GF-D8 (cell line): ENCODE measurements at places on chromosomes 7 and 10.

GRCh38 chr10:5589011-5589660 lies 64.4 kb downstream of the CALML3 start:
- DNase-seq = no peak

GRCh38 chr7:104098890-104099289 lies 108.9 kb downstream of the ORC5 start:
- DNase-seq = no peak

- peak; percentile 93 for DNase-seq
These were observed 6.5 kb upstream of the ERLIN1 start for GRCh38 chr10:100192350-100192749.

DNA sequence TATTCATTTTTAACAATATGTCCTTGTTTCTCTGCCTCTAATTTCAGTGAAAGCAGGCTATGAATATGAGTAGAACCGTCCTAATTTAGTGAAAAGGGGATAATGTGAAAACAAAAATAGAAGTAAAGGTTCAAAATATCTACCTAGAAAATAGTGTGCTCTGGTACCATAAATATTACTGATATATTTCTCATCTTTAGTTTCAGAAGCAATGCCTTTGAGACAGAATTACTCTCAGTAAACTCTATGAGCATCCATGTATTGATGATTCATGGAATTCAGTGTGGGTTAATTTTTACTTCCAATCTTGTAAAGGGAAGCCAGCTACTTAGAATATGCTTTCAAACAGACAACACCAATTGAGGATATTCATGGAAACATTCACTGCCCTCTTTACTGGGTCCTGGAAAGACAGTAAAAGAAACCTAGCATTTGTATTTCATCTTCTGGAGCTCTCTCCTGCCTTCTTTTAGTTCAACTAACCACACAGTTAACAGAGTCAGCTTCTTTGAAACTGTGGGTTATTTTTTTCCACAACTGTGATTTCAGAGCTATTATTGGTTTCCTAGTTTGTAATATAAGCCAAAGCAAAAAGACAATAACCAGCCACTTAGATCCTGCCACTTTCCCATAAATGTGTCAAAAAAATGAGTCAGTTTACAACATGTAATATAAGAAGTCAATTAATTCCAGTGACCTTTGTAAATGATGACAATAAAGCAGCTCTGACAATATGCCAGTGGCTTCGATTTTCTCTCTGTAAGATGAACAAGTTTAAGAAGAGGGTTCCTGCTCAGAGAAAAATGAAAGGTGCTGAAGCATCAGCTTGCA lies 1.7 kb downstream of the LRRN3 start:
- no peak for DNase-seq

- no peak for DNase-seq
These were observed 20.8 kb upstream of the PTF1A start for GRCh38 chr10:23171232-23171876.

DNA sequence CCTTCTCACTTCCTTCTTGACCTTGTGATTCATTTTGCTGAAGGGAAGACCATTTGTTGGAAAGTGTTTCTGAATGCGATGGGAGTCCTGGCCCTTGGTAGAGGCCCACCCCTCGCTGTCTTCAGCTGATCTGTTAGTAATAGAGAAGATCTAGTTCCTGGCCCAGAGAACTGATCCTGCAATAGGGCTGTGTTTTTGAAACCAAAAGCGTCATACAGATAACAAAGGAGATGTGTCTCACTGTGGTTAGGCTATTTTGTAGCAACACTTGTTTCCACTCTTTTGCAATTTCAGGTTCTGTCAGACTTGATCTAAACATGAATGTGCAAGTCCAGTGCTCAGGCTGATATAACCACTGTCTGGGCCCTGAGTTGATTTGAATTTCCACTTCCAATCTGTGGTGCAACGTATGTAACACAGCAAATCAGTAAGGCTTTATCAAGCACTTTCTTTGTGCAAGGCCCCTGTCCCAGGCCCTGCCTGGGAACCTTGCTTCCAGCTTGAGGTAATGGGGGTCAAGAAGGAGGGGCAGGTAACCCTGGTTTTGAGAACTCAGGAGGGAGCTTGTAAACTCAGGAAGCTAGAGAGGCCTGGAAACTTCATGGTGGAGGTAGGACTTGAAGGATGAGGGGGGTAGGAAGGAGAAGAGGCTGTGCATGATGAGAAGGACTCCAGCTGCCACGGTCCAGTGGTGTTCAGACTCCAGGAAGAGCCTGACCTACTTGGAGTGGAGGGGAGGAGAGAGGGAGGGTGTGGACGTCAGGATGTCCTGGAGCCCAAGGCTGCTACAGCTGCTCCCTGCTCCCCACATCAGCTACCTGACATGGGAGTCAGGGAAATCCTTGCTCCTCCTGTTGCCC lies 42.2 kb upstream of the SRGN start:
- peak; percentile 94 for DNase-seq

DNA sequence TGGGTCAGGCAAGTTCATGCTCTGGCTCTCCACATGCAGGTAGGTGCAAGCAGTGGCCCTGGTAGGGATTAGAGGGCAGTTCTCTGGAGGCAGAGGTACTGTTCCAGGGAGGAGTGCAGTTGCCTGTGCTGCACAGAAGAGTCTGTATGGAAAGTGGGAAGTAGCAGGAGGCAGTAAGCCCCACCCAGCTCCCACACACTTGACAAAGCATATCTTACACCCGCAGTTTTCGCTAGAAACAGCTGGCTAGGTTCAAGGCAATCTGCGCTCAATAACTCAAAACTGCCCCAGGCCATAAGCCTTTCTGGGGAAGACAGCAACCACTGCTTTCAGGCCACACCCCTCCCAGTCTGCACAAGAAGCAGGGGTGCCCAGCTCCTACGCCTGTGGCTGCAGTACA lies 33.1 kb upstream of the ARMC3 start:
- no peak for DNase-seq

DNA sequence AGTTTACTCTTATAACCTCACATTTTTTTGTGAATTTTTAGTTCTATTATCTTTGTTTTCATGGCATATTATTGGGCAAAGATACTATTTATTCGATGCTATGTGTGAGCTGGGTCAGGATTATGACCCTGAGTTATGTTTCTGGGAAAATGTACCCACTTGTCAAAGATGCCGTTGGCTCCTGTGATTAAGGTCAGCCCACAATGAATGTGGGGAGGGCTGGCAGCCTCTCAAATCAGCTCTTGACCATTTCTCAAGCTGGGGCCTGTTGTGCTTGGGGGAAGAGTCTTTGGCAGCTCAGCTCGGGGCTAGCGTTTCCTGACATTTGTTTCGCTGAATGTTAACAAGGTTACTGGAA lies 97.5 kb downstream of the TCF7L2 start:
- no peak for DNase-seq

GRCh38 chr7:48426966-48427555 lies 255.8 kb downstream of the ABCA13 start:
- no peak for DNase-seq

DNA sequence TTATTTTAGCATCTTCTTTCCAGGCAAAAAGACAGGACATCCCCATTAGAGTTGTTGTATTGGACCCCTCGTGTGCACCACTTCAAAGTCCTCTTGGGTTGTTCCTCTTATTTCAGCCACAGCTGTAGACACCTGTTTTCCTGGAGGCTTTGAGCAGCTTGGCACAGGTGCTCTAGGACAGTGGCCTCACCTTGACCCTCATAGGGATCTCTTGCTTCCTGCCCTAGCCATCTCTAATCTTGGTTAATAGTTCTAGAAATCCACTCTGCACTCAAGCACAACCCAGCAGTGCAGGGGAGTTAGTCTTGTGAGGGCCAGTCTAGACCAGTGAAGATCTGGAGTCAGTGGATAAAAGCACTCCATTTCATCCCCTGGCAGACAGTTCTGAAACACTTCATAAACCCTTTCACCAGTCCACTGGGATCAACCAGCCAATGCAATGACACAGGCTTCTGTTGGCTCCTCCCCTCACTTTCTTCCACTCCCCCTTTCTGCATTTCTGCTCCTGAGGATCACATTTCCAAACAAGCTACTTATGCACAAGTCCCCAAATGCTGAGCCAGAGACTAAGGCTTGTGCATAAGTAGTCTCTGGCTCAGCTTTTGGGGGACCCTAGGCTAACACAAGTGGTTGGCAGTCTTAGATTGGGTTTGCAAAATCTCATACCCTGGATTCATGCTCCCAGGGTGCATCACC lies 131.5 kb upstream of the LAMB4 start:
- no peak for DNase-seq

DNA sequence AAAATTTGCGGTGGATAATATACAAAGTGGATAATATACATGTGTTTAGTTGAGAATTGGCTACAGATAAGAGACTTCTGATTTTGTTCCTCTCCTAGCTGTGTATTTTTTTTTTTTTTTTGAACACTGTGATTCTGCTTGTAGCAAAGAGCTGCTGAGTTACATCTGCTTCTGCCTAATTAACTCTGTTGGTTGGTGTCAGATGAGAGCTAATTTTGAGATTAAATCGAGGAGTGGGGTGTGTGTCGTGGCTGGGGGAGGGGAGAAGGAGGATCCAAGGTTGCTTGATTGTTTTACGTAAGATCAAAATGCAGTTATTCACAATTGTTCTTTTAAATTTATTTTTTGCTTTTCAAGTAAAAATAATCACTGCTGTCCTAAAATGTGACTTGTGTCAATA lies 11.3 kb downstream of the KAT6B start:
- DNase-seq = no peak

DNA sequence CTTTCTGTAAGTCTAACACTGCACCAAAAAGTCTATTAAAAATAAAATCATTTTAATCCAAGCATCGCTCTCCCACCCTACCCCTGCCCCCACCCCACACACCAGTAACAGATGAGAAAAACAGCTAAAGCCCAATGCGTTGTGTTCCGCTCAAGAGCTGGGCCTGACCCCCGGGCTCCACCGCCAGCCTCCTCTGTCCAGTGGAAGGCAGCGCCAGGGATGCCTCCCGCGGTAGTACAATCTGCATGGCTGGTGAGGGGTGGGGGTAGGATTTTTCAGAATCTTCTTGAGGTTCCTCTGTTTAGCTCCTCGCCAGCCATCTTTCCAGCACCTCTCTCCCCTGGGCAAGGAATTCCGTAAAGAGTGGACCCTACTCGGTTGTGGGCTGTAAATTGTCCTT lies 12.1 kb downstream of the THSD7A start:
- no peak for DNase-seq

DNA sequence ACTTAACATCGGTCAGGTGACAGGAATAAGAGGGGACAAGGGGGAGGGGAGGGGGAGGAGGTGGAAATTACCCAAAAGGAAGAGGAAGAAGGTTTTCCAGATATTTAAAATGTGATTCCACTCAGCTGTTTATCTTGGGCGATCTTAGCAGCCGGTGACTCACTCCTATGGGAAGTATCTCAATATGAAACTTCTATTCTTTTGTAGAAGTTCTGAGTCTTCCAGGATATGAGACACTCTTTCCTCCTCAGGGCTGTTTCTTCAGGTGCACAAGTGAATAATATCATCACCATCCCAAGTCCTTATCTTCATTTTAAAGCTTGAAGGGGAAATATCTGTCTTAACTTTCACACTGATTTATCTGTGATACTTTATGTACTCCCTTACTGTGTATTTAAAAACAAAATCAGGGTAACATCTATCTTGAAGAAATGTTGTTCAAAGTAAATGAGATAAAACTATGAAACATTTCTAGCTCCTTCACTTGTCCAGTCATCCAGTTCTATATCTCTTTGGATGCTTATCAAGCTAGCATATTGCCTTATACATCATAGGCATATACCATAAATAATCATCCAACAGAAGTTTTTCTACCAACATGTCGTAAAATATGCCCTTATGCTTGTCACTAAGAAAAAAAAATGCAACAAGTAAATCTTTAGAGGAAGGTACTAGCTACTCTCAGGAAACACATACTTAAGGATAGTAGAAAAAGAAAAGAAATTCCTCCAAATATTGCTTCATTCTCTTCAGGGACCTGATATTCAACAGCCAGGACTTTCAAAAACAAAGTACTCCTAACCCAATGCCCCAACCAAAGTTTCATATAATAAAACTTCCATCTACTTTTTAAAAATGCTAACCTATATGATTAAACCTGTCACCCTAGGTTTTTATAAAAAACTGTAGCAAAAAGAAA lies 13.7 kb downstream of the DOCK4 start:
- no peak for DNase-seq

- no peak for DNase-seq
These were observed 24.4 kb upstream of the CDC14C start for GRCh38 chr7:48899932-48900331.

DNA sequence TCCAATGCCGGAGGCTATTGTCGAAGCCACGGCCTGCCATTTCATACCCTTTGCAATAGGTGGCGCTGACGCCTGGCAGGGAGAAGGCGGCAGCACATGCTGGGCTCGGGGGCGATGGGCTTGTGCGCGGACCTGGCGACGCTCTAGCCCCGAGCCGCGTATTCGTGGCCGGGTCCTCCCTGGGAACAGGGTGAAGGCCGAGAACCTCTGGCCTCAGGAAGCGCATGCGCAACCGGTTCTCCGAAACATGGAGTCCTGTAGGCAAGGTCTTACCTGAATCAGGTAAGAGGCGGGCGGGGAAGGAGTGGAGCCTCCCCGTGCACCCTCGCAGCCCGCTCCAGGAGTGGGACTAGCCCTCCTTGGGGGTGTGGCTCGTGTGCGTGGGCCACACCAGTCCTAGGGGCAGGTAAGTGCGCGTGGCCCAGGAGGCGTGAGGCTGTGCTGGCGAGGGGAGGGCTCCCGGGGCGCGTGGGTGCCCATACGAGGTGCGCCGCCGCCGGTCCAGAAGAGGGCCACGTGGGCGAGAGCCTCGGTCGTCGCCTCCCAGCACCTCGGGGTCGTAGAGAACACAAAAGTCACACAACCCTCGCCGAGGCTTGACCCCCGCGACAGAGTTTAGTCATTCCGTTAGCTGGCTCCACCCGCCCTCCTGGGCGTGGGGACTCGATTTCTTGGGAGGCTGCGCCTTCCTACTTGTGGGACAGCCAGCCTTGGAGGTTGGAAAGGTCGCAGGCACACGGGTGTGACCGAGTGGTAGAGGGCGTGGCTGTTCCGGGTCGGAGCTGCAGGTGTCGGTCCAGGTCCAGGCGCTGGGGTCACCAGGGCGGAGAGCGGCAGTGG lies 5.6 kb upstream of the MEST start:
- DNase-seq = peak; percentile 82

DNA sequence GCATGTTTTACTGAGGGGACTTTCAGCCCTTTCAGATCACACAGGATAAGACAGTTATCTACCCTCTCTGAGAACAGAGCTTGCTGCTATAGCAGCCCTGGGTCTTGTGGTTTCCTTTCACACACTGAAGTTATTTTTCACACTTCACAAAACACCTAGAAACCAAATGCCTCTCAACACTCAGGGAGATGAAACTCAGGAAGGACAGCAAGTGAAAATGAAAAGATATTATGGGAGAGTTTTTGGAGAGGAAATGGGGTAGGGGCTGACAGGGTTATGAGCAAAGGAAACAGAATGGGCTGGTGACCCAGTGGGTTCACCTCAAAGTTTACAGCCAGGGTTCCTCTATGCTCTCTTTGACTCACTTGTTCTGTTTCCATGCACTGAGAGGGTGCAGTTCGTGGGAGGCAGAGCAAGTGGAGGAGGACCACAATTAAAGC lies 17.0 kb upstream of the GIMAP2 start:
- no peak for DNase-seq

DNA sequence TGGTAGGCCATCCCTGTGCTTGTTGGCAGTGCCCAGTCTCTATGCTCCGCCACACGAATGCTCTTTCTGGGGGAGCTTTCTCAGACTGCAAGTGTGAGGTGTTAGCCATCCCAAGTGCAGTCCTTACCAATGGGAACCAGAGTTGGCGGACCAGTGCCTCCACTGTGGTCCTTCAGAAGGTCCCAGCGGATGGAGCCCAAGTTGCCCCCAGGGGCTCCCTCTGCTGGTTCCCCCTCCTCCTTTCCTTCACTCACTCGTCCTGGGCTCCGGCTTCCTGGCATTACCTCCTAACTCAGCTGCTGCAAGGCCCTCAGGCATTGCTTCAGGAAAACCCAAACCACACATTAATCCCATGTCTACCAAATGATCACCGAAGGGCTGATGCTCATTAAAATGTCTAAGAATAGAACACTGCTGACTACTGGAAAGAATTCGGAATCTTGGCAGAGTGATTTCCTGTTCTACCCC lies 139.8 kb downstream of the CUBN start:
- DNase-seq = no peak
